NK-92 treated with Interleukin-12 subunit alpha and Interleukin-12 subunit beta, amount 100 ng/mL, for 24 hours (cell line): ENCODE measurements at places on chromosomes 11 and 22.

DNA sequence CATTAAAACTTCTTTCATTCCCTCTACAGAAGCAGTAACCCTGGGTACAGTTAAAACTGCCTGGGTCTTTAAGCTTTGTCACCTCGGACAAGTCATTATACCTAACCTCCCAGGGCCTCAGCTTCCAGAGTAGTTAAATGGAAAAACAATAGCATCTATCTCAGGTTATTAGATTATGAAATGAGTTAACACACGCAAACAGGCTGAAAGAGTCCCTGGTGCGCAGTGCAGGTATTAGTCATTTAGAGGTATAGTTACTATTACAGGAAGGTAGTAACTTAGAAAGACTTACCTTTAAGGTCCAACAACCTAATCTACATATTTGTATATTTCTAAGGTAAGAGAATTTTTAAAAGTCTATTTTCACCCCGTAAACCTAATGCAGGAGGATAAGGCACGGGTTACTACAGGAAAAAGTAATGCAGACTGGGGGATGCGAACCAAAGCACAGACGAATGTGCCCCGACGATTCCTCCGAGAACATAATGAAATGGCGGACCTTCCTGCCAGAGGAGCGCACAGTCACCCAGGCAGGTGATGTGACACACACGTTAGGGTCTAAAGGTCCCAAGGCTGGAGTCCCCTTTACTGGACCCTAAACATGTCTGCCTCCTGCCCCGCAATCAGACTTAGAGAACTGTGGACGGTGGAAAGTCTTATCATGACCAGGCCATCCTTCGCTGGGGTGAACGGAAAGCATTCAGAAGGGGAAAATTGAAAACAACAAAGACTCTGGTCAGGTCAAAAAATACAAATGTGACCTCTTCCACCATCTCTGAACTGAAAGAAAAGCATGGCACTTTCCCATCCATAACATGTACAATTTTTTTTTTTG is 1.3 kb downstream of the NAP1L4 start:
- DNase-seq, result no peak

DNA sequence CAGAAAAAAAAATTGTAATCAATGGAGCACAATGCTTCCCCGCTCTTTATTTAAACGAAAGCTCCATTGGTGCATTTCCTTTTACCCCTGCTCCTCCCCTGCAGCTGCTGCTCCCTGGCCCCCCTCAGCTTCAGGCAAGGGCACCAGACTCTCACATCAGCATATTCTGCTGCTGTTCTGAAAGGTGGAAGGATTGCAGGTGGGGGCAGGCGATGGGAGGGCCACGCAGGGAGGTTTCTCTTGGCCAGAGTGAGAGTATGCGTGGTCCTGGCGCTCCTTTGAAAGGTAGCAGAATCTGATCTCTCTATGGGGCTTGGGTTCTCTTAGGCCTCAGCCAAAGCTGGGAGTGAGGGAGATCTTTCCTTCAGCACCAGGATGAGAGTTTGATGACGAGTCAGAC is 240.9 kb upstream of the CADM1 start:
- no peak for DNase-seq

GRCh38 chr11:62345861-62346260 is 8.6 kb downstream of the ASRGL1 start:
- no peak for DNase-seq

- no peak for DNase-seq
These were observed 45.2 kb upstream of the ADSL start for GRCh38 chr22:40300884-40301672.

DNA sequence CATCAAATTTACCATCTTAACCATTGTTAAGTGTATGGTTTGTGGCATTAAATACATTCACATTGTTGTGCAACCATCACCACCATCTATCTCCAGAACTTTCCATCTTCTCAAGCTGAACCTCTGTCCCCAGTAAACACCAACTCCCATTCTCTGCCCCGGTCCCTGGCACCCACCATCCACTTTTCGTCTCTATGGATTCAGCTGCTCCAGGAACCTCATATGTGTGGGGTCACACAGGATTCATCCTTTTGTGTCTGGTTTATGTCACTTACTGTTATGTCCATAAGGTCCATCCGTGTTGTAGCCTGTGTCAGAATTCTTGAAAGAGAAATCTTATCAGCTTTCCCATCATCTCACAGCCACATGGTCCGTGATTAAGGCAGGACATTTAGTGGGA is 16.3 kb downstream of the TSPAN32 start:
- DNase-seq, result no peak

DNA sequence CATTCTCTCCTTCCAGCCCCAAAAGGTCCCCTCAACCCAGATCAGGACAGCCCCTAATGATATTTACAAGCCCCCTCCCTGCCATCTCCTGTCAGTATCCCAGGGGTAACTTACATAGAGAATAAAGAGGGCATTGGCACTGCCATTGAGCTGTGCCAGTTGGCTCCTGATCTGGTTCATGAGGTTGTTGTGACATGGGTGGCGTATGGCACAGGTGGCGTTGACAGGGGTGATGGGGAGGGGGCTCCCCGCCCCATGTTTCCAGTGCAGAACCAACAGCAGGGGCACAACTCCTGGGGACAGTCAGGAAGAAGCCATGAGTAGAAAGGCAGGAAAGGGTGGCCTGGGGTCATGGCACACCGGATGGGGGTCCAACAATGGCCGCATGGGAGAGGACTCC is 1.9 kb downstream of the LIF start:
- DNase-seq, result no peak

DNA sequence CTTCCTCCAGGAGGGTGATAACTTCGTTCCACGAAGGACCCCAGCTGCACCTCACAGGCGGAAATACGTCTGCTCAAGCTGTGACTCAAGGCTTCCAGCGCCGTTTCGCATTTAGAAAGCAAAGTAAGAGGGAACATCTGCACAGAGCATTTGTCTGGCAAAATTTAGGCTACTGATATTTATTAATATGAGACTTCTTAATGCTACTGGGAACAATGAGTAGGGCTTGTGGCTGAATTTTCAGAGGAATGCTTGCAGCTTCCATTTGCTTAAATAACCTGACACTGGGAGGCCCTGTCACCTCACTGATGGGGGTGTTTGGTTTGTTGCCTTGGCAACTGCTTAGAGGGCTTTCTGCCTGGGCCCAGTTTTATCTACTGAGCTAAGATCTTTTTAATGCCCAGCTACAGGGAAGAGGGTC is 14.7 kb upstream of the ST14 start:
- DNase-seq, result no peak

- DNase-seq, result no peak
These were observed 81.6 kb downstream of the PDHX start for GRCh38 chr11:34997952-34998528.

DNA sequence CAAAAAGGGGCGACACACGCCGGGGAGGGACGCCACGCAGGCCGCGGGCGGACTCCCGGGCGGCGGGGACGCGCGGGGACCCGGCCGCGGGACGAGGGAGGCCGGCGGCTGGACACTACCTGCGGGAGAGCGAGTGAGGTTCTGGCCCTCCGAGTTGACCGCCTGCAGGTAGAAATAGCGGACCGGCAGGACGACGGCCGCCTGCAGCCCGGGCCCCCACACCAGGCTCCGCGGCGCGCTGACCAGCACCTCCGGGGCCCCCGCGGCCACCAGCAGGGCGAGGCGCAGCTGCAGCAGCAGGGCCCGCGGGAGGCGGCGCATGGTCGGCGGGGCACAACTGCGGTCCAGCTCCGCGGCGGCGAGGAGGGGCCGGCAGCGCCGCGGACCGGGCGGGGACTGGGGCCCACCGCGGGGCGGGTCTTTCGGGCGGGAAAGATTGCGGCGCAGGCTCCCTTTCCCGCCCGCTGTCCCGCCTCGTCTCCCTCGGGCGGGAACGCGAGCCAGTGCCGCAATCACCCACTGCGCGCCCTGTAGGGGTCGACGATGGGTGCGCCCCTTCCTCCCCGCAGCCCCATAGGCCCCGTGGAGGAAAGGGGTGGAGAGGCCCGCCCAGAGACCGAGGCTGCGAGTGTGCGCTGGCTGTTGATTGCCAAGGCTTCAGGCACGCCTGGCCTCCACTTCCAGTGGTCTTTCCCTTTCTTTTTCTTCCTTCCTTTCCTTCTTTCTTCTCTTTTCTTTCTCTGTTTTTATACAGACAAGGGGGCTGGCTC is at the start of gene POGLUT3:
Gene POGLUT3 (minus strand): TSS at position 339 of the 770 bp plus-strand sequence. CDS start 18 bp downstream, at position 321.
- DNase-seq, result no peak

- no peak for DNase-seq
These were observed 7.1 kb downstream of the CASP12 start for GRCh38 chr11:104891135-104891534.

DNA sequence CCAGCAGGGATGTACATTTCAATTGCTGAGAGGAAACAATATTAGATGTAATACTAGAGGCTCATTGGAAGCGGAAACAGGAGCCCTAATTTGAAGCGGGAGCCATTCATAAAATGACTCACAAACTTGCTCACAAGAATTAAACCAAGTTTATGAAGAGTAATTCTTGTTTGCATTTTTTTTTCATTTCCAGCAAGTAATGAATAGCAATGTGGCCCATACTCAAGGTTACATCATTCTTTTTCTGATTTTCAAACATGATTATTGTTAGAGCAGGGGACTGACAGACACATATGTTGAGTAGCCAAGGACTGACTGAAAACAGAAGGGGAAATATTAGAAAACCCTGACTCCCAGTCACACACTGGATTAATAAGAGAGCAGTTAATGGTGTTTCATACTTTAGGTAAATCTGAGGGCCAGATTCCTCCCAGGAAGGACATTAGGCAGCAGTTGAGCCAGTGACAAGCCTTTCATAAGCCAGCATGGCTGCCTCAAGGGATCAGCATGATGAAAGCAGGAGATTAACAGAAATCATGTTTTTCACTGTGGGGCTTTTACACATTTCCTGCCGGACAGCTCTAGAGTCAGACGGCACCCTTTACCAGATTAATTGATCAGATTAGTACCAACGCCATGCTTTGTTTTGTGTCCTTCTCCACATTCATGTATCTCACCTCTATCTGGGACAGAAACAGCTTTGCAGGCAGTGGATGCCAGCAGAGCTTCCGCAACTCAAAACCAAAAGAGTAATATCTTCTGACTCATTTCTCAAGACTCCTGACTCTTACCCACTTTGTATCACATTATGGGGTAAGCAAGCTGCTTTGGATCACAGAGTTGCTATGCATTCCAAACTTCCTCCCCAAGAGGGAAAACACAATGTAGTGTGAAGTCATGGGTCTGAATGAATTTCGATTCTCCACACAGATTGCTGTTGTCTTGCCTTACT is 831.6 kb downstream of the KCNA4 start:
- no peak for DNase-seq

DNA sequence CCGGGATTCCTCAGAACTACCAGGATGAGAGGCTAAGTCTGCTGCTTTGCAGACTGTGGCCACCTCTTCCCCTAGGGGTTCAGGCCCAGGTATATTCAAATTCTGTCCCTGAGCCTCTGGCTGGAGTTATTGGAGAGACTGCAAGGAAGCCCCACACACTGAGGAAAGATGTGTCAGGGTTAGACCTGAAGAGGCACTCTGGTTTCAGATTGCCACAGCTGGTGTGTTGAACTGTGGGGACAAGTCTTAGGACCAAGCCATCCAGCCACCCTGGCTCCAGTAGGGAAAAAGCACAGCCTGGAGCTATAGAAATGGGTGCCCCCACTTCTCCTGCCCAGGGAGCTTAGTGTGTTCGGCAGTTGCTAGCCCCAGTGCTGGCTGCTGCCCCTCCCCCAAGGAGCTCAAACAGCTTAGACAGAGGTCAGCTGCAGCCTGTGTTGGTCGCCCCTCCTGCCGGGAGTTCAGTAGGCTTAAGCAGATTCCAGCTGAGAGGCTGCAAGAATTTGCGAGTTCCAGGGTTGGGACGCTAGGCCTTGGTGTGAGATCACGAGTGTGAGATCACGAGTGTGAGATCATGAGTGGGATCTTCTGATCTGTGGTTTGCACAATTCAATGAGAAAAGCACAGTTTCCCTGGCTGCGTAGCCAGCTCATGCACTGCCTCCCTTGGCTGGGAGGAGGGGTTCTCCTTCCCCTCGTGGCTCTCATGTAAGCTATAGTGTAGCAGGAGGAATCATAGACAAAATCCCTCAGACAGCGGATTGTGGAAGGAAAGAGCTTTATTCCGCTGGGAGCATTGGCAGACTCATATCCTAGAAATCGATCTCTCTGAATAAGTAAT is 552.1 kb upstream of the CHORDC1 start:
- DNase-seq, result no peak

DNA sequence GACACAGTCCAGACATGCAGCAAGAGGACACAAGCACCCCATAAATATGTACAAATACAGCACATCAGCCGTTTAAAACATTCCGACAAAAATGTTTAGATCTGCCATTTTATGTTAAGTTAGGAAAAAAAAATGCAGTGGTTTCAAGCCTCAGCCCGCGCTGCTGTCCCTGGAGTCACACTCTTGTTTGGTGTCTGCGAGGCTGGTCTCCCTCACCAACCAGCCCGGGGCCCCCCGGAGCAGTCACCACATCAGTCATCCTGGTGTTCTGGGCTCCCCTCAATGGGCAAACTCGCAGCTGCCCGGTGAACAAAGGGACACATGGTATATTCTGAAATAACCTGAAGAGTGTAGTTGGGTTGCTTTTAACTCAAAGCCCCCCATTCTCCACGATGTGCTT is 1022.2 kb downstream of the BRD1 start:
- no peak for DNase-seq

DNA sequence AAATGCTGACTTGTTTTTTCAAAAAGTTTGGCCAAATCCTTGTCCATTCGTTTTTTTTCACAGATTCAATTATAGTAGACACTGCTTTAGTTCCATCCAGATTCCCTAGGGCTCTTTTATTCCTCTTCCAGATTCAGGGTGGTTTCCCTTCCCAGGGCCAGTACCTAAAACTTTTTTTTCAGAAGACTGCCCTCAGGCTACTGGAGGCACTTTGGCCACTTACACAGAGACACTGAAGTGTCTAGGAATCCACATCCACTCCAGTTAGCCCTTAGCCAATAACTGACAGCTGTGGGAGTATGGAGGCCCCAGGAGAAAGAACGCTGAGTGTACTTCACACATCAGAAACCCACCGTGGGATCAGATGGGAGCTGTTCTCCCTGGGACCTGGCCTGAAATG is 77.3 kb downstream of the CCDC34 start:
- DNase-seq, result no peak

DNA sequence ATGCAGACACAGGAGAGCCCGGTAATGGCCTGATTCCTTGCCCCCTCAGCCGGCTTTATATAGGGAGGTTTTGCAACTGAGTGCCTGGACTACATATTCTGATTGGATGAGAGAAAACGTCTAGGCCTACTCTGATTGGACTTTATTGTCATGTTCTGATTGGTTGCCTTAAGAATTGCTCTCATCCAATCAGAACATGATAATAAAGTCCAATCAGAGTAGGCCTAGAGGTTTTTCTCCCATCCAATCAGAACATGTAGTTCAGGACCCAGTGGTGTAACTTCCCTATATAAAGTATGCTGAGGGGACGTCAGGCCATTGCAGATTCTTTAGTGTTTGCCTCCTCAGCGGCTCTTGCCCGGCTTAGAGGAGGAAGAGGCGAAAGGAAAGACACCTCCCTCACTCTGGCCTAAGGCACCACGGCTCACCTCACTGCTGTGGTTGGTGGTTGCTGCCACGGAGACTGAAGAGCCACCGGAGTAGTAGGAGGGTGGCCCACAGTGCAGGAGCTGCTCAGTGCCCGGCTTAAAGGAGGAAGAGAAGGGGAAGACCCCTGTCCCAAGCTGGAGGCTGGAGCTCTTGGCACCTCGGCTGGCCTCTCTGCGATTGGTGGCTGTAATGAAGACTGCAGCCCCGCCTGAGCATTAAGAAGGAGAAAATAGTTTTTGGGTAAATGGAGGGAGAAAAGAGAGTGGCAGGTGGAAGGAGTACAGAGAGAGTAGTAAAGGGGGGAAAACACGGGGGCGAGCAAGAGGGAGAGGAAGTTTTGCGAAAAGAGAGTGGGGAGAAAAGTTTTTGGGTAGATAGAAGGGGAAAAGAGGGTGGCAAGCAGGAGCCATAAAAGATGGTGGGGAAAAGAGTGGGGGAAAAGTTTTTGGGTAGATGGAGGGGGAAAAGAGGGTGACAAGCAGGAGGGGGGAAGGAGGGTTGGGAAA is 116.7 kb upstream of the SERPIND1 start:
- no peak for DNase-seq
